BJ (cell line): ENCODE measurements at places on chromosomes 3 and 15.

GRCh38 chr3:33186524-33187367, 31.9 kb downstream of the SUSD5 start:
- DNase-seq, result no peak

DNA sequence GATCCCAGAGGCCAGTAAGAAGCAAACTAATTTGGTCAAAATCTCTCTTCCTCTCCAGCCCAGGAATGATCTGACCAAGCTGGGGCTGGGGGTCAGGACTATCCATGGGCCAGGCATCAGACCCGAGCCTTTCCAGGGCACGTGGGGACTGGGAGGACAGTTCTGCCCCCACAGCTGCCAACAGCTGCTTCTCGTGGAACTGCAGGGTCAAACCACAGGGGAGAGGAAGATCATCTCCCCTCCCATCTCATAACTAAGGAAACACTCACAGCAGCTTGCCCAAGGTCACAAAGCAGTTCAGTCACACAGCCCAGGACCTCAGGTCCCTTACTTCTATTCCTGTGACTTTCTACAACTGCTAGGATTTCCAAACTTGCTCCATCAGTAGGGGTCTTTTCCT, 47.1 kb downstream of the DAPK2 start:
- no peak for DNase-seq

DNA sequence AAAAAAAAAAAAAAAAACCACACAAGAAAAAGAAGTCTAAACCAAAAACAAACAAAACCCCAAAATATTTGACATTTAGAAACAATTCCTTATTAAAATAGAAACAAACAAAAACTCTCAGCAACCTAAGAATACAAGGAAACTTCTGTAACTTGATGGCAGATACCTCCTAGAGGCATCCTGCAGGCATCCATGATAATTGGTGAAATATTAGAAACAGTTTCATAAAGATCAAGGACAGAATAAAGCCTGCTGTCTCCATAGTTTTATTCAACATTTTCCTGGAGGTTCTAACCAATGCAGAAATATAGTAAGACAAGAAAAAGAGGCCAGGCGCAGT, 63.0 kb upstream of the TRPM1 start:
- no peak for DNase-seq

GRCh38 chr3:9402410-9403228, 5.2 kb downstream of the SETD5 start:
- no peak for DNase-seq

GRCh38 chr3:140078343-140078742, 143.4 kb downstream of the CLSTN2 start:
- DNase-seq, result no peak

DNA sequence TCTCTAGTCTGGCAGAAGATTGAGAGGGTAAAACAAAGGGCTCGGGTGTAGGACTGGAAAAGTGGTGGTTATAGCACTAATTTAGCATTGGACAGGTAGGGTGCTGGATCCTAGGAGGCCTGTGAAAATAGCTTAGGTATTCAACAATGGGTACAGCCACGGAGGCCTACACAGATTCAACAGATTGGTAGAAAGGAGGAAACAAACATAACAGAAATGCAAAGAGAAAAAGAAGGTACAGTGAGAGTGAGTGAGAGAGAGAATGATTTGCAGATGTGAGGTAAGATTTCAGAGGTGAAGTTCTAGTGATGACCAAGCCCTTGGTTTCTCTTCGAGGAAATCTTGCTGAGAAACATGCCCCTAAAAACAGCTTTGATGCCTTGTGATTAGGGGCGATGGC, 37.9 kb downstream of the ADIPOQ start:
- DNase-seq, result no peak

DNA sequence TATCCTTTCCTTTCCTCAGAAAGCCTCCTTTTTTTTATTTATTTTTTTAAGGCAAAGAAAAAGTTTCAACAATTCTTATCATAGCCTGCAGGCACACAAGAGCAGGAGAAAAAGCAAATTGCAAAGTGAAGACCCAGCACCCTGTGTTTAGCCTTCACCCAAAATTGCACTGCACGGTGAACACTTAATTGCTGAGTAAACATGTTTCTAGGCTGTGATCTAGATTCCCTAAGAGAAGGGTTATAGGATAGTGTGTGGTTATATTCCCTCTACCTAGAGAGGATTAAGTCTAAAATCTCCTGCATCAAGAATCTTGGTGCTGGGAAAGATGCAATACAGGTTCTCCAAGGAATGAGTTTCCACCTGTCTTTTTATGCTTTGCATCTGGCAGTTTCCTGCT, 70.2 kb upstream of the BFSP2 start:
- DNase-seq, result no peak

DNA sequence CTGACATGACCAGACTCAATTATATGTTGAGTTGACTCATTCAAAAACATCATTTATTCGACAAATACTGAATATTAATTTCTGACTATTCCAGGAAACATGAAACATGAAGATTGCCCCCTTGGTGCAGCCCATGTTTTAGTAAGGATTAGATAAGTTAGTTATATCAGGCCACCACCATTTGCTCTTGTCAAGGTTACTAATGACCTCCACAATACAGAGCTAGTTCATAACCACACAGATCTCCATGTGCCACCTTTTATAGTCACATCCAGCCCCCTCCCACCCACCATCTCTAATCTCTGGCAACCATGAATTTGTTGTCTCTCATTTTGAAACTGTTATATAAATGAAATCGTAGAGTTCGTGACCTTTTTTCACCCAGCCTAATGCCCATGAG, 15.7 kb downstream of the KLHL18 start:
- DNase-seq, result no peak

DNA sequence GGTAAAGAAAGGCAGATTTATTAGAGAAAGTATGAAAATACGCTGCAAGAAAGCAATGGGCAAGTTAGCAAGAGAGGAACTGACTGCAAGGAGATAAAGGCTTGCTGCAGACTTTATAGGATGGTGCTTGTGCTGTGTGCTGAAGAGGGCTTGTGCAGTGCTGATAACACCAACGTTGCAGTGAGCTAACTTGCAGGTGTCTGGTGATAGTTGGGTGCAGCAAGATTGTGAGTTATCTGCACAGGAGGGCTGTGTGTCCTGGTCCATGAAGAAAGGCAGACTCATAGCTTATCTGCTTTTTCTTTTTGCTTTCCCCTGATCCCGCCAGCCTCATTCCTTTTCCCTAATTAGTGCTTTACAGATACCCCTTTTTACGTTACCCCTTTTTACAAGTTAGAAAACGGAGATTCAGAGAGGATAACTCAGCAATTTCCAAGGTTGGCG, 58.0 kb upstream of the ZNF148 start:
- DNase-seq, result no peak

GRCh38 chr3:110180733-110181132, 843.4 kb upstream of the DPPA4 start:
- DNase-seq, result peak; percentile 12

DNA sequence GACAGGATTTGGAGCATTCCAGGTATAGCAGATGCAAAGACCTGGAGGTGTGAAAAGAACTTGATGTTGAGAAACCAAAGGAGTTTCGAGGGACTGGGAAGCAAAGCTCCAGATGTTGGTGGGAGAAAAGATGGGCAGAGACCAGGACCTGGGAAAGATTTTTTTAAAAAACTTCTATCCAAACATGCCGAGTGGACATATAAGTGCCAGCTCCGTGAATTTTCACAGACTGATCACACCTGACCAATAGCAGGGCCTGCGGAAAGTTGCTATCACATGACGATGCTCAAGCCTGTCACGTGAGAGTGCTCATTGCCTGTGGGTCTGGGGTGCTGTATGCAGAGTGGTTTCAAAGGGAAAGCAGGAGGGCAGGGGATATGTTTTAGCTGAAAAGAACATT, 19.9 kb downstream of the SMAD6 start:
- DNase-seq, result no peak

DNA sequence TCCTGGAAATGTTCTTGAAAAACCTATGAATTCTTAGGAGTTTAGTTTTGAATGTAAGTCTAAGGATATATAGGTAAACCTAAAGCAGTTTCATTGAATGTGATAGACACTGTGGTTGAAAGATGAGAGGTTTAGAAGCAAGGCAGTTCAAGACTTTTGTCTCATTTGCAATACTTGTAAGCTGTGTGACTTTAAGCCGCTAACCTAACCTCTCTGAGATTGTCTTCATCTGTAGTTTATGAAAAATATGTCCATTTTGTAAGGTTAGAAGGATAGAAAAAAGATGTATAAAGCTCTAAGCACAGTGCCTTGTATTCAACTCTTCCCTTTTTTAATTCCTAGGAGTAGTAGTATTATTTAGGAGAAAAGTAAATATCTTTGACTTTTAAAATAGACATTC, 306.6 kb upstream of the ARRDC4 start:
- DNase-seq, result no peak

GRCh38 chr3:41580274-41580959, 381.1 kb downstream of the CTNNB1 start:
- no peak for DNase-seq

DNA sequence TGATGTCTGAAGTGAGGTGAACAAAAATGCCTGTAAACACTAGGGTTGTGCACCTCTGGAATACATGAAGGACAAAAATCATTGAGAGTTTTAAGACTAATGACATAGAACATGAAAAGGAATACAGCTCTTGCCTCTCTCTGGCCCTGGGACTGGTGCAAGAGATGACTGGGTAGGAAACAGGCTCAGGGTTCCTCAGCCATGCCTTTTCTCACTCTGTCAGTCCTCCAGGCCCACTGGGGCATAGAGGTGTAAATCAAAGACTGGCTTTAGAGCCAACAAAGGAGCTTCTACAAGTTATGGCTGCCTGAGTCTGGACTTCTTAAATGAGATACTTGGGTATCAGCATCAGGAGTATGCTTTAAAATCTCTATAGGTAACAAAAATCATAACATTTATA, 554.7 kb upstream of the KCNMB2 start:
- DNase-seq, result no peak

GRCh38 chr15:43314171-43314570, 16.2 kb downstream of the LCMT2 start:
- no peak for DNase-seq

GRCh38 chr3:80244390-80244789, 476.6 kb upstream of the ROBO1 start:
- peak; percentile 4 for DNase-seq

- no peak for DNase-seq
These were observed 162.4 kb downstream of the NSUN3 start for GRCh38 chr3:94225148-94225865.

GRCh38 chr3:47636225-47636624, 57.6 kb upstream of the CSPG5 start:
- no peak for DNase-seq

GRCh38 chr3:52227766-52228165, 2.3 kb upstream of the TLR9 start:
- DNase-seq, result no peak

- no peak for DNase-seq
These were observed 40.1 kb upstream of the MTMR10 start for GRCh38 chr15:31031471-31032067.

DNA sequence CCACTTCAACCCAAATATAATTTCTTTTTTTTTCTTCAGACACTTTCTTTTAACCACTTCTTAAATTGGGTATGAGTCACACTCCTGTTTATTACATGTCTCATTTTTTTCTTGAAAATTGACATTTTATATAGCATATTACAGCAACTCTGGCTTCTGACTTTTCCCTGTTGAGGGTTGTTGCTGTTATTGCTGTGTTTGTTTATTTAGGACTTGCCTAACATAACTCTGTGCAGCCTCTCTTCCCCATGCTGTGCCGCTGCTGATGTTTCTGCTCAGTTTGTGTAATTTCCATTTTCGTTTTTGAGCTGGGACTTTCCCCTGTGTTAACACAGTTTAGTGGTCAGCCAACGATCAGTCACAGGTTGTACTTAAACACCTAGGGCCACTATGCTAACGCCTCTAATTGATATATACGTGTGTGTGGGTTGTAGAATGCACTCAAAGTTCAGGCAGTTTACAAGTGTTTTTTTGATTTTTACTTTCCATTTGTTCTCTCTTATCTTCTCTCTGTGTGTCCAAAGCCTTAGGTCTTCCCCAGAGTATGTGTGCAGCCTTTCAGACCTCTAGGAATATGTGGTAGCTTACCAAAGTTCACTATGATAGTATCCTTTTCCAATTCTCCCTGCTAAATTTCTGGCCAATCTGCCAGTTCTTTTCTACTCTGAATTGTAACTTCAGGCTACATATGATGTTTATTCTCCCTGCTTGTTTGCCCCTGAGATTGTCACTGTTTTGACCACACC, 337.2 kb downstream of the ZBTB20 start:
- DNase-seq, result no peak

GRCh38 chr3:112136046-112136445, 3.0 kb upstream of the GCSAM start:
- DNase-seq, result no peak

GRCh38 chr15:96183514-96183850, 147.0 kb upstream of the NR2F2 start:
- DNase-seq, result no peak

DNA sequence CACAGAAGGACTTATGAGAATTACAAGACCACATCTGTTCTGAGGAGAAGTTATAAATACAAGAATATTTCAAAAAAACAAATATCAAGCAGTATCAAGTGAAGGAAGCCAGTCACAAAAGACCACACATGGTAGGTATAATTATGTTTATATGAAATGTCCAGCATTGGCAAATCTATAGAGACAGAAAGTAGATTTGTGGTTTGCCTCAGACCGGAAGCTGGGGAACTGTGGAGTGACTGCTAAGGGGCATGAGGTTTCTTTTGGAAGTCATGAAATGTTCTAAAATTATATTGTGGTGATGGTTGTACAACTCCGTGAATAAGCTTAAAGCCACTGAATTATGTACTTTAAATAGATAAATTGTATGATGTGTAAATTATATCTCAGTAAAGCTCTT, 136.9 kb downstream of the FRMD5 start:
- DNase-seq, result no peak

GRCh38 chr3:7100136-7100535, 239.2 kb downstream of the GRM7 start:
- DNase-seq, result no peak

- DNase-seq, result no peak
These were observed 598 bp upstream of the TGFBR2 start for GRCh38 chr3:30605706-30606300.

DNA sequence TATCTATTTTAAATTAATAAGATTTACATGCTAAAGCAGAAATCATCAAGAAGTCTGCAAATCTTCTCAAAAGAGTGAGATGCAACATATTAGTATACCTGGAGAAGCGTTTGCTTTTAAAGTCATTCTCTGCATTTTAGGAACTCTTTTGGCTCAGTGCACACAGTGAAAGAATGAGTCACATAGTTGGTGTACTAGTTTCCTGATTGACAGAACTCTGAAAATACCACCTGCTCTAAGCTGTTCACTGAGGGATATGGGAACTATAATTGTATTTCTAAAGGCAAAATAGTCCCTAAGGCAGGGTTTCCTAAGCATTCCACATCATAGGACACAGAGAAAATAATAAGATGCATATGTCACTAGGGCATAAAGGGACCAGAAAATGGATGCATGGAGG, 838.5 kb downstream of the DIPK2A start:
- no peak for DNase-seq

DNA sequence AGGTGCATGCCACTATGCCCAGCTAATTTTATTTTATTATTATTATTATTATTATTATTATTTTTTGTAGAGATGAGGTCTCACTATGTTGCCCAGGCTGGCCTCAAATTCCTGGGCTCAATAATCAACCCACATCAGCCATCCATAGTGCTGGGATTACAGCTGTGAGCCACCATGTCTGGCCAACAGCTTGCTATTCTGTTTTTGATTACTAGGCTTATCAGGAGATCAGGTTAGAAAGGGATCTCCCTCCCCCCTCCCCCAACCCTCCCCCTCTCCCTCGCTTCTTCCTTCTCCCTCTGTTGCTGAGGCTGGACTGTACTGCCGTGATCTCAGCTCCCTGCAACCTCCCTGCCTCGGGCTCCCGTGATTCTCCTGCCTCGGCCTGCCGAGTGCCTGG, 8.6 kb downstream of the CLN6 start:
- DNase-seq, result no peak
